ENCODE measurements at places on chromosomes 12 and 14. TPM values are rescaled to one million over a fixed set of nuclear protein-coding genes. Genes with fewer than 3 reads are reported as not detected.

DNA sequence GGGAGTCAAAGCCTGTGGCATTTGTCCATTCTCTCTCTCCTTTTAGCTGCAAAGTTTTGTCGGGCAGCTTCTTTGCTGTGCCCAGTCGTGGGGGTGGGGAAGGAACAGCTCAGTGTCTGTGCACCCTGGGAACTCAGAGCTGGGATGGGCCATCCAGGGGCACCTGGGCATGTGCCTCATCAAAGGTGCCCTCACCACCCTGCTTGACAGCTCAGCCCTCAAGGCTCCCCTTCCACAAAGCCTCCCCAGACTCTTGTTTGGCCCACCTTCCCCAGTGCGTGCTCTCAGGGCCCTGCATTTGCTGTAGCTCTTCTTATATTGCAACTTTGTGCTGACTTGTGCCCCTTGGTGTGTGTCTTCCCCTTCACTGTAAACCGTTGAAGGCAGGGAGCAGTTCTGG, 112.6 kb downstream of the ESRRB start:
- no peak for DNase-seq

GRCh38 chr14:100131181-100131580, 28.3 kb downstream of the DEGS2 start:
- DNase-seq = no peak

DNA sequence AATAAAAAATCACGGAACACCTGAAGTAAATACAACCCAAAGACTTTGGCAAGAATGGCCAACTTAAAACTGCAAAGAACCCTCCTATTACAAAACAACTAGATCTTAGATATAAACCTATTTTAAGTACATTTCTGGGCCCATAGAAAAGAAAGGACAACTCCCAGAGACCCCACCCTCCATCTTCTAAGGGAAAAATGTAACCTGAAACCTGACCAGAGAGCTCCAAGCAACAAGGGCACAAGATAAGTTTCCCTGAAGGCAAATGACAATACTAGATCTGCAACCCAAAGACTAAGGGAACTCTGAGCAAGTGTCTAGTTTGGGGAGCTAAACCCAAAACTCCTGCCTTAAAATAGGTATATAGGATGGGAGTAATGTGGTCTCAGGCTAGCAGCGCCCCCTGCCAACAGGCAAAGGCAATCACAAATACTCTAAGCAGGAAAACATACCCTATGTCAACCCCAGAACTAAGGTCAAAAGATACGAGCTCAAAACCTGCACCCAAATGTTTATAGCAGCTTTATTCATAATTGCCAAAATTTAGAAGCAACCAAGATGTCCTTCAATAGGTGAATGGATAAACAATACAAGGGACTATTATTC, 218.9 kb downstream of the ITPR2 start:
- peak; percentile 13 for DNase-seq

GRCh38 chr12:130601327-130601726, 114.8 kb downstream of the RIMBP2 start:
- DNase-seq = no peak

DNA sequence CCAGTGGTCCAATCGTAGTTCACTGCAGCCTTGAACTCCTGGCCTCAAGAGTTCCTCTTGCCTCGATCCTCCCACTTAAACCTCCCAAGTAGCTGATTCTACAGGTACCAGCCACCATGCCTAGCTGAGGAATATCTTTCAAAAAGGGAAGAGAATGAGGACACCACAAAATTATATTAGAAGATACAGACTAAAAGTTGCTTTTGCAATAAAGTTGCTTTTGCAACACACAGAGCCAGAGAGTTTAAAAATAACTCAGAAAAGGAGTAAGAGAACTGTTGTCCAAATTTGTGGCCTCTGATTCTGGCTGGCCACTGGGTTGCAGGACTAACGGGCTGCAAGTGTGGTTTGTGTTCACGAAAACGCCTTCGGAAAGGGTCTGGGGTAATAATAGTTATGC, 19.8 kb downstream of the TMEM253 start:
- no peak for DNase-seq

DNA sequence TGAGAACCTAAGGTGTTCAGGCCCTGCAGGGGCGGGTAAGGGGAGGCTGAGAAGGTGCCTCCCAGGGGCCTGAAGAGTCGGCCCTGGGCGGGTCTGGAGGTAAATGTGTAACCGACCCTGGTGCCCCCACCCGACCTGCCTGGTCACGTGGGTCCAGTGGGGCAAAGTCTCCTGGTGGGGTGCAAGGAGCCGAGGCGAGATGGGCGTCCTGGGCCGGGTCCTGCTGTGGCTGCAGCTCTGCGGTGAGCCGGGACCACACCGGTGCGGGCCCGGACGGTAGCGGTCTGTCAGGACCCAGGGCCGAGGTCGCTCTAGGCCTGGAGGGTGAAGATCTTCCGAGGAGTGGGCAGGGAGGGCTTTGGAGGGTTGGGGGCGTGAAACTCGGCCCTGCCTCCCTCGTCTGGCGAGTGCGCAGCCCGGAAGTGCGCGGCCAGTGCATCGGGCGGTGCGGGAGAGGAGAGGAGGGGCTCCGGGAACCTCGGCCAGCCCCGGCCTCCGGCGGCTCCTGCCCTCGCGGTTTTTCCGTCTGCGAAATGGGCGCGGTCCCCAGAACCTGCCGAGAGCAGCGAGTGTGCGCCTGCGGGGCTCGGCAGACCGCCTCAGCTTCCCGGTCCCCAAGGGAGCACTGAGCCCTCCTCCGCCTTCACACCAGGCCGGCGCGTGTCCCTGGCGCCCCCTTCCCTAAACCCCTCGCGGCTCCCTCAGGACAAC, at the start of gene AMN:
TSS of gene AMN (plus strand) at position 174 of the 711 bp plus-strand sequence. CDS start at position 200, 26 bp downstream.
- no peak for DNase-seq

- no peak for DNase-seq
These were observed 313.3 kb downstream of the TMEM121 start for GRCh38 chr14:105839425-105840265.

DNA sequence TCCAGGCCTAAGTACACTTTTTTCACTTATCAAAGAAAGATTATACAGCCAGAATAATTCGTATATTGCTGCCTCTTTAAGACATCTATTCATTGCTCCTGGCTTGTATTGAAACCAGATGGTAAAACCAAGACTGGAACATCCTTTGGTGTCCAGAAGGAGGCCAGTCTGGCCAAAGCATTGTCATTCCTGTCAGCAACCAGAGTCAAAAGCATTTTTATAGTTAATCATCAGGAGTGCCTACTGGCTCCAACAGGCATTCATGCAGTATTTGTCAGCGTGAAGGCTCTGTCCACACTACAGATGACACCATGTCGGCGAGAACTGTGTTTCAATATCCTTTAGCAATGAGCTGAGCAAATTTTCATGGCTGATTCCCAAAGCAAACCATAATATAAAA, 118.0 kb upstream of the G2E3 start:
- DNase-seq = no peak

Gene DENR
- 77.7 TPM for total RNA-seq

Gene C12orf50
- total RNA-seq = not detected

- DNase-seq = no peak
These were observed 29.9 kb upstream of the FUT8 start for GRCh38 chr14:65382586-65382985.

DNA sequence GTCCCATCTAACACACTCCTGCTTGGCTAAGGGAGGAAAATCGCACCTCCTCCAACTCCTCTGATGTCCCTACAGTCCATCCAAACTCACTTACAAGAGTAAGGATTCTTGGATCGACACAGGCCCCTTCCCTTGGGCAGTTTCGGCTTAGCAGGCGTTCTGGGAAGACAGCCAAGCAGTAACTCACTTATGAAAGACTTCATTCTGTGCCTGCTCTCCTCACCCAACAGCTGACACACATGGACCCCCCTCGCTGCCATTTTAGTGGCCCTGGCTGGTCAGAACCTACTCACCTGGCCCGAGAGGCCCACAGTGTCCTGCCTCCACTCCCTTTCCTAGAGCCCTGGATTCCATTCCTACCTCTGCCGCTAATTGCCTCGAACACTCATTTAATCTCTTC, 52.3 kb upstream of the BCL2L14 start:
- no peak for DNase-seq
